ENCODE measurements at places on chromosomes 11 and 22.

GRCh38 chr22:49062802-49063544, 764.7 kb downstream of the BRD1 start:
- no peak for DNase-seq

- no peak for DNase-seq
These were observed 514.2 kb downstream of the SOX6 start for GRCh38 chr11:15841931-15842740.

DNA sequence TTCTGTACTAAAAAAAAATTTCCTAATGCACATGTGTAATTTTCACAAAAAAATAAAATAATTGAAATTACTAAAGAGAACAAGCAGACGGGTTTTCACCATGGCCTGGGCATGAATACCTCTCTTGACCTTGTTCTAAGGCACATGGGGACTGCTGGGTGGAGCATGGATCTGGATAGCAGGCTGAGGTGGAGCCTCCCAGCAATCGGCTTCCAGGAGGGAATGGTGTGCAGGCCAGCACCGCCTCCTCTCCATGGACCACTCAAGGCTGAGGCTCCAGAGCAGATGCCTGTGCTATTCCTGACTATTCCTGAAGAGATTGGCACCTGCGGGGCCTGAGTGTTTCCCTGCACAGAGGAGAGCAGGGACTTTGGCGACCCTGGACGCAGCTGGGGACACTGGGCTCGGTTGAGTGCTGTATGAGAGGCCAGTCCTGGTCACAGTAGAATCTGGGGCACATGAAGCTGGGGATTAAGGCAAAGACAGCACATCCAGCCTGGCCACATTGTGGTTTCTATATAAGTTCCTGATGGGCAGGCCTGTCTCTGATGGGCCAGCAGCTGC, 963.6 kb downstream of the BRD1 start:
- no peak for DNase-seq

- no peak for DNase-seq
These were observed 618 bp downstream of the OR8D1 start for GRCh38 chr11:124313131-124313530.

DNA sequence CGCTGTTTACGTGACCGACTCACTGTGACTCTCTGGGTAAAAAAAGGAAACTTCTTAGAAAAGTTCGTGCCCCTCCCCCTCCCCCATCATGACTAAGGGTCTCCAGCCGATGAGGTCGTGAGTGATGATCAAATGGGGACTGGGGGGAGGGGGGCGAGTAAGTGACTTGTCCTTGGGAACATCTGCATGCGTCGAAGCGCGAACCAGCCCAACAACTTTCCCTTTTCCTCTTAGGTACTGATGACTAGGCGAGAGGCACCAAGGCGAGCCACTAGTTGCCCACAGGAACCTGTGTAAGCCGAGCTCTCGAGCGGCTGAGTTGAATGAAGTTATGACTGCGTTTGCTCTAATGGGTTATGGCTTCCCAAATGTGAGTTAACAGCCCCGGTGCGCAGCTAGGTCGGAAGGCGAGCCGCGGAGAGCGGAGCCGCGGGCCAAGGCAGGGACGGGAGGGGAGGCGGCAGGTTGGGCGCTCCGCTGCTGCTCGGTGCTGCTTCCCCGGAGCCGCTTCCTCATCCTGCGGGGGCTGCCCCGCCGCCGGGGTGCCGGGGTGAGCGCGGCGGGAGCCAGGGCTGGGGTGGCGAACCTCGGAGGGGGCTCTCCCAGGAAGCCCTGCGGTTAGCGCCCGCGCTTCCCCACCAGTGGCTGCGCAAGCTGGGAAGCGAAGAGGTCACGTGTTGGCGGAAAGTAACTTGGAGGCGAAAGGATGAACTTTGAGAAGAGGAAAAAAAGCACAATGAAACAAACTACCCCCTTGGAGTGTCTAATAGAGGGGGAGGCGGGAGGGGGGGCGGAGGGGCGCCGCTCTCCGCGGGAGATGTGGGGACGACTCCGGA, 22.1 kb upstream of the BDNF start:
- peak; percentile 7 for DNase-seq

- no peak for DNase-seq
These were observed 1.4 kb upstream of the CASP5 start for GRCh38 chr11:105024394-105024793.

GRCh38 chr11:27350511-27350910, 12.5 kb downstream of the CCDC34 start:
- no peak for DNase-seq

DNA sequence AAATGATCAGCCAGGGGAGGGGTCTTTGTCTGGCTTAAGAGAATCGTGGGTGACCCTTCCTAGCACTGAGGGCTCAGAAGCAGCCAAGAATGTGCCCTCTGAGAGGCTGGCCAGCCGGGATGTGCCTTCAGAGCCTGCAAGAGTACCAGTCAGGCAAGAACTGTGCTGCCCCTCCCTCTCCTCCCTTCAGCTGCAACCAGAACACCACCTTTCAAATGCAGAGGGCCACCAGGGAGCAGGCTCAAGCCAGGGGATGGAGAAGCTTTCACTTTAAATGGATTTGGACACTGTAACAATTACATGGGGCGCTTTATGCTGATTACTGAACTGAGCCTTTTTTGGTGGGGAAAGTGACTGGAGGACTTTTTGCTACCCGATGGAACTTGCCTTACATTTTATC, 44.9 kb upstream of the TENM4 start:
- no peak for DNase-seq

- no peak for DNase-seq
These were observed 38.7 kb downstream of the DUSP8 start for GRCh38 chr11:1533342-1533725.

DNA sequence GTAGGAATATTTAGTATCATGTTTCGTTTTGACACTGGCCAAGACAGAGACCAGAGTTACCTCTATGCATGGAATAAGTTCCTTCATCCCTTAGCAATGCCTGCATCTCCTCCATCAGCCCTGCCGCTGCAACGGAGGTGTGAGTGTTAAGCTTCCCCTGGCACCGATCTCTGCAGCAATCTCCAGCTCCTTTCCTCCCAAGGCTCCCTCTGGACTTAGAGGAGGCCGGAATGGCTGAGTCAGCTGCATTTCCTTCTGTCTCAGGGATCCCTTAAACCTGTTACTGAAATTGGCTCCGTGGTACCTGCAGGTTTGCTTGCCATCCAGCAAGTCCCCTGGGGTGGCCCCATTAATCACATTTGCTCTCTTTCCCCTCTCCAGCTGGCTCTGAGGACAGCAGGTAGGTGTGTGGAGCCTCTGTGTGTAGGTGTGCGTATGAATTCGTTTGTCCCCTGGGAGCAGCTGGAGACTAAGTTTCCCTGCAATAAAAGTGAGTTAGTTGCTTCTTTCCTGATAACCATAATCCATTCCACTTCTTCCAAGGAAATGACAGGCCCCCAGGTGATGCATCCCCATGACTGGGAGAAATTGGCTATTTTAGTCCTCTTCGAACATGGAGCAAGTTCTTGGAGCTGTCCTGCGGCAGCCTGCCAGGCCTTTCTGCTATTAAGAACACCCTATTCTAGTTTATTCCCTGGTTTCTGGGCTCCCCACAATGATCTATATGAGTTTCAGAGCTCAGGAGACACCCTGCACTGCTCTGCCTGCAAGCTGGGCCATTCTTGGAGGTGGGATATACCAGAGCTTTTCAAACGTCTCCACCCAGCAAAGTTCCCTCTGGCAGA, 457.2 kb upstream of the CADM1 start:
- no peak for DNase-seq

GRCh38 chr22:19055801-19056200, 66.4 kb downstream of the DGCR2 start:
- DNase-seq = no peak

- DNase-seq = peak; percentile 60
These were observed 6.2 kb downstream of the TEAD1 start for GRCh38 chr11:12680246-12680939.

GRCh38 chr11:120128392-120129119, 9.4 kb downstream of the TRIM29 start:
- no peak for DNase-seq

GRCh38 chr11:72232260-72233055, 7.9 kb downstream of the INPPL1 start:
- DNase-seq = no peak

DNA sequence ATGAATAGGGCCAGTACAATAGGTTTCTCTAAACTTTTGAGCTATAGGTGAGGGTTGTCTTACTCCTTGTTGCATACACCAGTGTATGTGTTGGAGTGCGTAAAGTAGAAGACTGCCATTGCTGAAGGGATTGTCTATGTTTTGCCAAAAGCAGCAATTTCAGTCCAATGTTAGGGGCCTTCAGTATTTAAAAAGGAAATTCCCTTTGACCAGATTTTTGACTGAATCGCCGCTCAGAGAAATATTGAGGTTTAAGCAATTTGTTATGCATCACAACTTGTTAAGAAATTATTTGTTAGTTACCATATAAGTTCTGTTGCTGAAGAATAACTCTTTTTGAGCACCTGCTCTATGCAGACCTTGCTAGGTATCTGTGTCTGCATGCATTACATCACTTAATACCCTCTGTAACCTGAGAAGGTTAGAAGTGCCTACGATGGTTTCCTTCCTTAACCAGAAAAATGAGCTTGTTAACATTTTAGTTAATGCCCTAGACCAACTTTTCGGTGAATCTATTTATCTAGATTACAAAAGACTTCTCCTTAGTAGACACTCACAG, 33.9 kb downstream of the MMP20 start:
- DNase-seq = no peak

- DNase-seq = no peak
These were observed 20.3 kb downstream of the XKR3 start for GRCh38 chr22:16804882-16805281.

DNA sequence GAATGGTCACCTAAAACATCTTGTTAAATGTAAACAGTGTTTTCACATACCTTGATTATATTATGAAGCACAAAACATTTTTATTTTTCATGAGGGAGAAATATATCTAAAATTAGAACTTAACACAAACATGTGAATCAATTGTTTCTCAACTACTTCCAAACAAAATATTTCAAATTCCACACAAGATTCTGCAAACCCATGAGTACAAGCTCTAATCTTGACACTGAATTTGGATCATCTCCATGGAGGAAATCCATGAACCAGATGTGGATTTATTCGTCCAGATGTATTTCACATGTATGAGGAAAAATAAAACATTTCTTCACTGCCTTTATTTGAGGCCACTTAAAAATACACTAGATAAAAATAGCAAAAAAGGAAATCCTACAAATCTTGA, 184.2 kb downstream of the SBF2 start:
- no peak for DNase-seq

DNA sequence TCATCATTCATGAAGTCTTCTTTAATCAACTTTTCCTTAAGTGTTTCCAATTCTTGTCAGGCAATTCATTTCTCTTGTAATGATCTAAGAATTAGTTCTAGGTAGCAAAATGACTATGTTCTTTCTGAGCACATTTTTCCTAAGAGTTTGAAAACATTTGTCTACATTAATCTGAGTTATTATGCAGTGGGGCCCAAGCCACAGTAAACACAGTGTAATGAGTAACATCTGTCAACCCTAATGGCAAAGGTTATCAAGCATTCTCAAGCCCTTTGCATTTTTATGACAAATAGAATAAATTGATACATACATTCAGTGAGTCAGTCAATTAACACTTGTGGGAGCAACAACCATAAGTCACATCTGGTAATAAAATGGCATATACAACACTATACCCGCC, 106.7 kb upstream of the ZC3H12C start:
- no peak for DNase-seq

DNA sequence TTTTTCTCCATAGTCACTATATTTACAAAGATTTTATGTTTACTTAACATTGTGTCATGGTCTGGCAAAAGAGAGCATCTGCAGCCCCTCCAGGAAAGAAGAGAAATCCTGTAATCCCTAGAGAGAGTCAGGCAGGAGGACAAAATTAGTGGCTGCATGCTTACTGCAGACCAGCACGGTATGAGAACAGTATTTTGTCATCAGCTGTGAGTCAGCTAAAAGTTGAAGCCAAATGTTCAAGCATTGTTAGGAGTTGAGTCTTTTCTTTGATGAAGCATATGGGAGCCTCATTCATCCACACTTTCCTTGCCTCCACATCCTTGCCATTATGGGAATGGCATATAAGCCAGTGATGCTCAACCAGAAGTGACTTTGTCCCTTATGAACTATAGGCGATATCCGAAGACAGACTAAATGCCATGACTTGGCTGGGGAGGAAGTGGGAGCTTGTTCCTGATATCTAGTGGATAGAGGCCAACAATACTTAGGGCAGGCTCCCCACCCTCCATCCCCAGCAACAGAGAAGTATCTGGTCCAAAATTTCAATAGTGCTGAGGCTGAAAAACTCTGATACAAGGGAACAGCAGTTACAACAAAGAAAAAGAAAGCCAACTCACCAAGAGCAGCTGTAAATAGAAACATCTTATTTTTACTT, 112.0 kb upstream of the OR5AK2 start:
- DNase-seq = no peak

DNA sequence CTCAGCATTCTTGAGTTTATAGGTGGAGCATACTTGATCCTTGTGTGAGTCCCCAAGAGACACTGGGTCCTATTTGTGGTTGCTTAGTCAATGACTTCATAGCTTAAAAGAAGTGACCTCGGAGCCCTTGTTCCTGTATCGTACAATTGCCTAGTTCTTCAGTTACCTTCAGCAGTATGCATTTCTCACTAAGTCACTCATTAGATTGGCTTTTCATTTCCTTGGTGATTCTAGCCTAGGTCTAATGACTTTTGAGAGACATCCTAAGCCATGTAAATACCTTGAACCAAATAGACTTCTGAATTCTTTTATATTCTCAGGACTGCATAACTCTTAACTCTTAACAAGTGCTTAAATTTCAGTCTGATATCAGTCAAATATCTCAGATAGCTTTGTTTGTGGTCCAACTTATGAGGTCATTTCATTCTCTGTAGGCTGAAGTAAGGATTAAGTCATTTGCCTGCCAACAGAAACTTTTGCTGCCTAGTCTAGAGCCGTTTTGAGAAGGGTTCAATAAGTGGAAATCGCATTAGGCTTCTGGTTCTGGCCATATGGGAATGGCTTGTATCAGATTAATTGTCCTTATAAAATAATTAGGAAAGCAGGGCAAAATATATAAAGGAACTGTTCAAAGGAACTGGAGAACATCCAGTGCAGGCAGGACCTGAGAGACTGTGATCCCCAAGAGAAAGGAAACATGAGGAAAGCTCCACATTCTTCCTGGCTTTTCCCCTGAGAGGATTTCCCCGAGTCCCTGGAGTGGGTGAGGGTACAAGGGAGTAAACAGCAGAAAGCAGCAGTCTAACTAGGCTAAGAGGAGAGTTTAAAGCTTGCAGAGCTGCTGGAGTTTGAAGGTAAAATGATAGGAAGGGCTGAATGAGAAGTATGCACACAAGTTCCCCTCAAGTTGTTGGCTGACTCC, 39.9 kb downstream of the TRAF6 start:
- peak; percentile 77 for DNase-seq

- DNase-seq = no peak
These were observed 128.4 kb upstream of the RAG2 start for GRCh38 chr11:36726420-36726819.

Measured in kidney glomerular epithelial cell (primary cell).